Sciatic nerve (tissue), 2 donors: ENCODE measurements at places on chromosomes 7 and 10. TPM values are rescaled to one million over a fixed set of nuclear protein-coding genes. Genes with fewer than 3 reads are reported as not detected.
A peak's percentile ranks its signal among the peaks of the same experiment; 100 is the strongest.

Gene NET1
- total RNA-seq, result 86.2 TPM

Gene C10orf53
- not detected for total RNA-seq

Gene PAX4
- not detected for total RNA-seq

DNA sequence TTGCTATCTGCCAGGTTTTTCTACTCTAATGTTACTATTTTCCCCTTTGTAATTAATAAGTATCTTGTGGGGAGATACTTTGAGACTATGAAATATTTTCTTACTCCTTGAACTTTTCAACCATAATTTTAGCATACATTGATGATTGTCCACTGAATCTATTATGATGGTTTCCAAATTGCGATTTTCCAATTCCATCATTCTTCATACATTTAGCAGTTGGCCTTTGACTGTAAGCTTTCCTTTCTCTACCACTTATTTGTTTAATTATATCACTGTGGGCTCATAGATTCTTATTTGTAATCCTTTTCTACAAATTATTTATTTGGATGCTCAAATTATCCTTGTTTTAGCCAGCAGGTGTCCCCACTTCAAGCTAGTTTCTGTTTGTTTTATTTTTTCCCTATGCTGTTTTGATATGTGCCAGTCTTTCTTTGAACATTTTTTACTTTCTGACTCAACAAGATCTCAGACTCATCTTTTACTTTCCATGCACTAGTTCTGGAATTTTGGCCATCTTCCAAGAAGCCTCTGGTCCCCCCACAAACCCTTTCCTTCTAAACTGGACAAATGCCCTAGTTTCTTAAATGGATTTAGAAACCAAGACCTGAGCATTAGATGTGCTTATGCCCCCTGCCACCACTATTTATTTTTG, 11.4 kb upstream of the MRPS16 start:
- DNase-seq, result no peak

- DNase-seq, result no peak
Observed at GRCh38 chr7:96870934-96871333, 134.4 kb upstream of the DLX6 start.

- DNase-seq, result peak; percentile 42
Observed at GRCh38 chr10:47021850-47022249, 110.6 kb downstream of the PTPN20 start.

GRCh38 chr10:99875473-99875872, 93.0 kb downstream of the ABCC2 start:
- DNase-seq, result no peak
